HCEC 1CT (cell line): ENCODE measurements at places on chromosomes 7 and 10.

DNA sequence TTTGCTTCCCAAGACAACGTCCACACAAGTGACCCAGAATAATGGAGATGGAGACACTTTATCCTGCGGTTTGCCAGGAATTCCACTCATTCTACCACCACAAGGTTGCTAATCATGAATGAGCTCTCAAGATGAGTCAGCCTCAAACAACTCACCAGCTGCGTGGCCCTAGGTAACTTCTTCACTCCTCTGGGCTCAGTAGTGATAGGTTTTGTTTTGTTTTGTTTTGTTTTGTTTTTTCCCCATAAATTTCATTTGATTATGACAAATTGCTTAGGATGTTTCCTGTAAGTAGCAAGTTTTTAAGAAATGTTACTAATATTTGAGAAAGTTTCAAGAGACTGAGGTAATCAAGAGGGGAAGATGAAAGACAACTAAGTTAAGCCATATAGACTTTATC, 286.8 kb downstream of the PARD3 start:
- peak; percentile 95 for DNase-seq

DNA sequence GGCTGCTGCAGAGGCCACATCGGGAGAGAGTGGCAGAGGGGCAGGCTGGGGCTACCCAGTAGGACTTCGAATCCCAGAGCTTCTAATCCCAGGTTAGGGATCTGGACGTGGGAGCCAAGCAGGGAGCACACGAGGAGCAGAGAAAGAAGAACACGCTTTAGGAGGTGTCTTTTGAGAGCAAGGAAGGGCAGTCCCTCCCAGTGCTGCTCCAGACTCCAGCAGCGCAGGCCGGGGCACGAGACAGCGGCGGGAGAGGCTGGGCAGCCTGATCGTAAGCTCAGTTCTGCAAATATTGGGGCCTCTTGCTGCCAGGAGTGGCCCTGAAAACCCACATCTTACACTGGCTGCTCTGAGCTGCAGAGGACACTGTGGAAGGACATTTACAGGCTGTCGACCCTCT, 75.9 kb downstream of the HIPK2 start:
- DNase-seq = no peak

- DNase-seq = no peak
Measured at GRCh38 chr7:26477381-26477990, 185.8 kb downstream of the SNX10 start.

DNA sequence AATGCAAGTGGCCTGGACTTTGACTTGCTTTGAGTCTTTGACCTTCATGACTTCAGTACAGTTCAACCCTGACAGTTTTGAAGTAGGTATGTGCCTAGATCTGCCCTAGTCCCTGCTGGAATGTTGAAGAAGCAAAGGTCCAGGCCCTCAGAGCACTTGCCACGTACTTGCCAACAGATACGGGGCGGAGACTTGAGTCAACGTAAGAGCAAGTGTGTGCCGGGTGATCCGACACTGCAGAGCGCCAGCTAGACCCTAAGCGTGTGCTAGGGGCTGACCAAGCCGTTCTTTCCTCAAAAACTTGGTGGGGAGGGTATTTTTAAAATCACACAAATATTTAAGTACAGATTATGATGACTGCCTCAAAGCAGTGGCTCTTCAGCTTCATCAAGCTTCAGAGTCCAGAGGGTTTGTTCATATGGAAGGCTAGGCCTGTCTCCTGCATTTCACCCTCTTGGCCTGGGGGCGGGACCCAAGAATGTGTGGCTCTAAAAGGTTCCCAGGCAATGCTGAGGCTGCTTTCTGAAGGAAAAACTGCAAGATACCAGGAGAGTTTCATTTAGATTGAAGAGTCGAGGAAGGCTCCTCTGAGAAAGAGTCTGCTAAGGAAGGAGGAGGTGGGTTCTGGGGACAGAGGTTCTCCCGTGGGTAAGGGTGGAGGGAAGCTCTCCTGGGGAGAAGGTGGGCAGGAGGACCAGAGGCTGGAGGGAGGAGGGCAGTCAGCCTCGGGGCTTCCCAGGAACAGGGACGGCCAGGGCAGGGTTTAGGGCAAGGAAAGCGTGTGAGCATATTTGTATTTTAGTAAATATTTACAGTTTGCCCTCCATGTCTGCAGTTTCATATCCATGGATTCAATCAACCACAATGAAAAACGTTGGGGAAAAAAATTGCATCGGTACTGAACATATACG, 160.3 kb downstream of the EGFR start:
- DNase-seq = no peak

DNA sequence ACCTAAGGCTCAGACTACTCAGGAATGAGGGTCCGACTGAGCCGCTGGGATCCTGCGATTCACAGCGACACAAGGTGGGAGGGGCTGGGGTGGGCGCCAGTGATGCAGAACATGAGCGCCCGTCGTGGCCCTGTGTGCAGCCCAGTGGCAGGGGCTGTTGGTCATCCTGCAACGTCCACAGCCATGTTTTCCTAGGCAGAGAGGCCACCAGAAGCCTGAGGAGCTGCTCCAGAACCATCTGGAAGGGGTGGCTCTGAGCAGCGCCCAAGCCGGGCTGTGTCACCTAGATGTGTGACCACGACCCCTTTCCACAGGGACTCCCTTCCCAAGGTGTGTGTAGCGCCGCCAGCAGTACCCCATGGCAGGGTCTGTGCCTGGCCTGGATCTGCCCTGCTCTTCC, 24.5 kb downstream of the DPYSL4 start:
- DNase-seq = no peak

- DNase-seq = peak; percentile 67
Measured at GRCh38 chr10:78973901-78974616, 94.7 kb upstream of the ZMIZ1 start.

GRCh38 chr10:76902949-76903348, 734.7 kb downstream of the KCNMA1 start:
- DNase-seq = no peak

- peak; percentile 13 for DNase-seq
Measured at GRCh38 chr7:150962553-150963399, 15.3 kb downstream of the KCNH2 start.

GRCh38 chr7:90894122-90894521, 298.0 kb downstream of the CDK14 start:
- no peak for DNase-seq

GRCh38 chr10:36730316-36730715, 395.1 kb upstream of the ANKRD30A start:
- no peak for DNase-seq

DNA sequence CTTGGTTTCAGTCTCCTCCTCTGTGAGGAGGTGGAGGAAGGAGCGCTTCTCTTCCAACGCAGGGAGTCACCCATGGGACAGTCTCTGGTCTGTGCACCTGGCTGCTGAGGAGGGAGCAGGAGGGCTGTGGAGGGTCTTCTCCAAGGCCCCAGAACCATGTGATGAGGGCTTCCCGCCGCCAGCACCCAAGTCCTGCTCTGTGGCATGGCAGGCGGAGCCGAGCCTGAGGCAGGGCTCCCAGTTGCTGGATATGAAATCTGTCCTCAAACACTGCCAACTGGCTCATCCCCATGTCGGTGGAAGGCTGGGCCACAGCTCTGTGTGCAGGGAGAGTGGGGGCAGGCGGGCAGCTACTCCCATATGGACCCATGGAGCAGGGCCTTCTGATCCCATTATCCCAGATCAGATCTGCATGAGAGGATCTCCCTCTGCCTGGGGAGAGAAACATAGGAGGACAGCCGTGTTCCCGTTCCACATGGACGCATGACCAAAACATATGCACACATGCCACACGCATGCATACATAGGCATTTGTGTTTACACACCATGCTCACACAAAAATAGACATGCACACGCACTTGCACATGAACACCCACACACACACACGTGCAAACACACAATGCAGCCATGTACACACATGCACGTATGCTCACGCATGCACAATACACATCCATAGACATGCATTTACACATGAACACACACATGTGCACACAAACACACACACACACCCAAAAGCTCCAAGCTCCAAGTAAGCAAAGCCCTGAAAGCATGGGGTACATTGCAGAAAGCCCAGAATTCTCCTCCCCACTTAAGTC, 38.8 kb upstream of the EN2 start:
- DNase-seq = no peak

GRCh38 chr10:121313119-121313875, 284.9 kb downstream of the FGFR2 start:
- DNase-seq = no peak

DNA sequence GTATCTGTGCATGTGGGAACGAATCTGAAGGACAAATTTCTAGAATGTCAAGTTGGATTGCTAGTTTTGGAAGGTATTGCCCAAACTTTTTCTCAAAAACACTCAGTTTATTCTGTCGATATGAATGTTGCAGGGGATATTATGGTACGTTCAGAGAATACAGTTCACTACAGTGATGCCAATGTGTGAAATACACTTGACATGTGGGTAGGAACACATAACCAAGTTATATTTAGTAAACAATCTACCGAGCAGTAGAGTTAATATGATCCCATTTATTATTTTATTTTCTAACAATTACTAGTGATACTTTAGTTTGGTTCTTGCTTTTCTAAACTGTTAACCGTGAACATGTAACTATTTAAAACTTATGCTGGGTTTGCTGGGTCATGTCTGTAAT, 37.4 kb downstream of the KIAA1217 start:
- DNase-seq = no peak

DNA sequence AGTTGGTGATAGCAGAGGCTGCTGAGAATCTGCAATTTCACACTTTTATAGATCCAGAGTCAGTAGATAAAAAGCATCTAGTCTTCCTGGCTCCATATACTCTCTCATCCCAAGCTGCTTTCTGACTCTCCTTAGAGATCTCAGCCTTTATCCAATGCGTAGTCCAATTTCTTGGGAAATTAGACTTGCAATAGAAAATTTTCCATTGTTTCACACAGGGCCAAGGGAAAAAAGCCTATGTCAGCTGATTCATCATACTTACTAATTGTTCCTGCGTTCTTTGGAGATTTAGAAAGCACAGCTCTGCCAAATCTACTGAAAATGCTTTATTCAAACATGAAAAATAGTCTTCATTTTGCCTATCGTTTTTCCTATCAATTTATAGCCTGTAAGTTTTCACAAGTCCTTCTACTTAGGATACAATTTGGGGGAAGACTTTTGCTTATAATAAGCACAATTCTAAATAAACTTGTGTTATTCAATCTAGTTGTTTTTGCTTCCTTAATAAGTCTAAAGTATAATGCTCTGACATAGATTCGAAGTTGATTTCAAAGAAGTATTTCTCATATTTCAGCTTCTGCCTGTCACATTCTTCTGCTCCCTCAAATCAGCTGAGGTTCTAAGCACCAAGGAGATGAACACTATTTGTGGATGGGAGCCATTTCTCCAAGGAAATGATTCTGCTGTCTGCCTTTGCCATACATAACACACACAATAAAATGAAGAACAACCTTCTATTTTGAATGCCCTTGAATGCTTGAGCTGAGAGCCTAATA, 165.4 kb downstream of the ADAM12 start:
- peak; percentile 33 for DNase-seq

DNA sequence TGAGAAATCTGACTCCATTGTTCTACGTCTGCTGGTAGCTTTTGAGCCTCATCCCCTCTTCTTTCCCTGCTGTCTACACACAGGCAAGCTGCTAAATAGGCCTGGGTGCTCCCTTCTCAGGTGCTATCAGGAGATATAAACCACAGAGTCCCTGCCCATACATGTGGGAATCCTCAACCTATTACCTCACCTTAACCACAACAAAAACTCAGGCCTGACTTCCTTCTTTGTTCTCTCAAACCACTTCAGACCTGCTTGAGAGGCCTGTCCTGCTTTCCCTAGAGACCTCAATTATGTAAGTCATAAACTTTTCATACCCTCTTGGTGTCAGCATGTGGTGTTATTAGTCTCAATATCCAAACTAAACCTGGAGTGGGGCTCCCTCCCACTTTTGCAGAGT, 75.0 kb upstream of the MAGI2 start:
- DNase-seq = no peak
